ENCODE measurements at places on chromosomes 5 and 9. TPM values are rescaled to one million over a fixed set of nuclear protein-coding genes. Genes with fewer than 3 reads are reported as not detected.
A peak's percentile ranks its signal among the peaks of the same experiment; 100 is the strongest.

DNA sequence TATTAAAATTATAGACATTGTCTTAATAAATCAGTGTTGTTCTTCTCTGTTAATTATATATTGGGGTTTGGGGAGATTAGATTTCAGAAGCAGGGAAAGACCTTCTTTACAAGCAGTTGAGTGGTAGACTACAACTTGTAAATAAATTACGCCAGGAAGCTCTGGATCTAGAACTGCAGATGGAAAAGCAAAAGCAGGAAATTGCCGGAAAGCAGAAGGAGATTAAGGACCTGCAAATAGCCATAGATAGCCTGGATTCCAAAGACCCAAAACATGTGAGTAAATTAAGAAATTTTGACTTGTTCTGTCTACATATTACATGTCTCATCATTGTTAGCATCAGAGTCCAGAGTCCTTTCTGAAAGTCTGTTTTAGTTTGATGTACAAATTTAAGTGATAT, 43.5 kb downstream of the CNTRL start:
- no peak overlapping the region for H3K27ac ChIP-seq
- no peaks in the 10 kb centered on the region for H3K36me3 ChIP-seq
- DNase-seq, result no peak

DNA sequence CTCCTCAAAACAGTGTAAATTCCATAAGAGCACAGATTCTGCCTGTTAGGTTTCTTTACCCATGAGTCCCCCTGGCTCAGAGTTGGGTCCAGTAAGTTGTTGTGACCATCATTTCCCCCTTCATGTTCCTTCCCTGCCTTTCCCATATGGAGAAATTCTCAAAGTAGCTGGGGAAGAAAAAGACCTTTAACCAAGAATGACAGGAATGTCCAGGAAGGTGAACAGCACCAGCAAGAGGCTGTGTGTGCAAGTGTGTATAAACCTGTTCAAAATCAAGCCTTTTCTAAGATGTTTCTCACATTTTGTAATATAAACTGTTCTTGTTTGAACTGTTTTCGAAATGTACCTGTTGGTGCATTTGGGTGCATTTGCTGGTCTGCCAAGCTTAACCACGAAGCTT, 238.2 kb downstream of the SLIT3 start:
- no peak for DNase-seq
- no peak overlapping the region for H3K4me3 ChIP-seq
- no peaks in the 10 kb centered on the region for H3K27me3 ChIP-seq
- H3K4me1 ChIP-seq, result peaks cover 49% of the 10 kb centered on the region
- no peaks in the 10 kb centered on the region for H3K36me3 ChIP-seq
- H3K27ac ChIP-seq, result no peak overlapping the region

DNA sequence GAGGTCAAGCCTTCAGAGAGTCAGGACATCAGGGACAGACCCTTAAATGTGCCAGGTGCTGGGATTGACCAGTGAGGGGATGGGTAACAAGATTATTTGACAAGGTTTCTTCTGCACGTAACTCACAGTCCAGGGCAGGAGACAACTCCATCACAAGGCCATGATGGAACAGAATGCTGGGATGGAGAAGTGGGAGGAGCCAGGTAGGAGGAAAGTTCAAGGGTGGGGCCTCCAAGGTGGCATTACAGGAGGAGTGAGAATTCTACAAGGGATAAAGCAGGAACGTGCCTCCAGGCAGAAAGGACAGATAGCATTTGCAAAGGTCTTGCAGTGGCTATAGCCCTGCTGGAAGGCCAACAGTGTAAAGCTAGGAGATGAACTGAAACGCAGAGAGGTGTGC, 102.2 kb downstream of the FGF18 start:
- H3K4me3 ChIP-seq, result no peak overlapping the region
- DNase-seq, result no peak
- no peaks in the 10 kb centered on the region for H3K36me3 ChIP-seq
- H3K27ac ChIP-seq, result peak overlapping the region; percentile 76

DNA sequence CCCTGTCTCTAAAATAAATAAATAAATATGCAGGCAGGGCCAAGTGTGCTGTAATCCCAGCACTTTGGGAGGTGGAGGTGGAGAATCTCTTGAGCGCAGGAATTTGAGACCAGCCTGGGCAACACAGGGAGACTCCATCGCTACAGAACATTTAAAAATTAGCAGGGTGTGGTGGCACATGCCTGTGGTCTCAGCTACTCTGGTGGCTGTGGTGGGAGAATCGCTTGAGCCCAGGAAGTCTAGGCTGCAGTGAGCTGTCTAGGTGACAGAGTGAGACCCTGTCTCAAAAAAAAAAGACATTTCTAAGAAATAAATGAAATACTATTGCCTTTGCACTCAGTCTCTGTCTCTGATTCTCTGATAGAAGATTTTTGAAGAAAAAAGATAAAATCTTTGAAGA, 1.2 kb upstream of the PCDHGA10 start:
- peak overlapping the region; percentile 30 for H3K4me3 ChIP-seq
- H3K4me1 ChIP-seq, result peaks cover 19% of the 10 kb centered on the region
- no peaks in the 10 kb centered on the region for H3K27me3 ChIP-seq

DNA sequence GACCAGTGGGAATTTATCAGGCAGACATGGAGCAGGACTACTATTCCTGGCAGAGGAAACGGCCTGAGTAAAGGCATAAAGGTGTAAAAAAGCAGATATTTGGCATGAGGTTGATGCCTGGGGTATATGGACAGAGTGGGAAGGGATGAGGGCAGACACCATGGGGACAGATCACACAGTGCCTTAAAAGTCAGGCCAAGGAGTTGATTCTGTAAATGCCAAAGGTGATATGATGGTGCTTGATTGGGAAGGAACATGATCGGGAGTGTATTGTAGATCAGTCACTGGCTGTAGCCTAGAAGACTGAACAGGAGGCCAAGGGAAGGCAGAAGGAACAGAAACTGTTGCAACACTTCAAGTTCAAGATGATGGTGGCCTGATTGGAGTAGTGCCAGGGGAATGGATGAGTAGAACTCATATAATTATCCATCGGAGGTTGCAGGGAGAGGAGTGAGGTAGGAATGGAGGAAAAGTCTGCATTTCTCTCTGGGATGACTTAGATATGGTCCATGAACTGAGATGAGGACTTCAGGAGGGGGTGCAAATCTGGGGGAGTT, 594.3 kb upstream of the KLF4 start:
- peaks cover 3% of the 10 kb centered on the region for H3K4me1 ChIP-seq
- H3K36me3 ChIP-seq, result no peaks in the 10 kb centered on the region
- H3K4me3 ChIP-seq, result no peak overlapping the region
- H3K27ac ChIP-seq, result no peak overlapping the region
- no peak for DNase-seq
- H3K27me3 ChIP-seq, result peaks cover 6% of the 10 kb centered on the region

DNA sequence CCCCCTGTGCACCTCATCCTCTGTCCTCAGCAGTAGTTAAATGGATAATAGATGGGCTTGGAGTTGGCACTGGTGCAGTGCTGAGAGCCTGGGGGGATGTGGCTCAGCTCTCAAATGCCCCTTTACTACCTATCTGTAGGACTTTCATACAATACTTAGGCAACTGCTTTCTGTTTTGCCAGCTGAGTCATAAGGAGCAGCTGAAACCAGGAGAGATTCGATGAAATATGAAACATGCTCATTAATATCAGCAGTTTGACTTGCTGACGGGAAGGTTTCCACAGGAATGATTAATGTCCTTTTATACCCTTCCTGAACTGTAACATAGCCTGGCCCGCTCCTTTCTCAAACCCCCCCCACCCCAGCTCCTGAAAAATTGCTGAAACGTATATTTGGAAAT, 142.6 kb downstream of the SAXO1 start:
- H3K4me1 ChIP-seq, result peaks cover 19% of the 10 kb centered on the region
- DNase-seq, result no peak
- no peak overlapping the region for H3K4me3 ChIP-seq
- H3K36me3 ChIP-seq, result peaks cover 28% of the 10 kb centered on the region
- peak overlapping the region; percentile 31 for H3K27ac ChIP-seq
- H3K27me3 ChIP-seq, result no peaks in the 10 kb centered on the region

DNA sequence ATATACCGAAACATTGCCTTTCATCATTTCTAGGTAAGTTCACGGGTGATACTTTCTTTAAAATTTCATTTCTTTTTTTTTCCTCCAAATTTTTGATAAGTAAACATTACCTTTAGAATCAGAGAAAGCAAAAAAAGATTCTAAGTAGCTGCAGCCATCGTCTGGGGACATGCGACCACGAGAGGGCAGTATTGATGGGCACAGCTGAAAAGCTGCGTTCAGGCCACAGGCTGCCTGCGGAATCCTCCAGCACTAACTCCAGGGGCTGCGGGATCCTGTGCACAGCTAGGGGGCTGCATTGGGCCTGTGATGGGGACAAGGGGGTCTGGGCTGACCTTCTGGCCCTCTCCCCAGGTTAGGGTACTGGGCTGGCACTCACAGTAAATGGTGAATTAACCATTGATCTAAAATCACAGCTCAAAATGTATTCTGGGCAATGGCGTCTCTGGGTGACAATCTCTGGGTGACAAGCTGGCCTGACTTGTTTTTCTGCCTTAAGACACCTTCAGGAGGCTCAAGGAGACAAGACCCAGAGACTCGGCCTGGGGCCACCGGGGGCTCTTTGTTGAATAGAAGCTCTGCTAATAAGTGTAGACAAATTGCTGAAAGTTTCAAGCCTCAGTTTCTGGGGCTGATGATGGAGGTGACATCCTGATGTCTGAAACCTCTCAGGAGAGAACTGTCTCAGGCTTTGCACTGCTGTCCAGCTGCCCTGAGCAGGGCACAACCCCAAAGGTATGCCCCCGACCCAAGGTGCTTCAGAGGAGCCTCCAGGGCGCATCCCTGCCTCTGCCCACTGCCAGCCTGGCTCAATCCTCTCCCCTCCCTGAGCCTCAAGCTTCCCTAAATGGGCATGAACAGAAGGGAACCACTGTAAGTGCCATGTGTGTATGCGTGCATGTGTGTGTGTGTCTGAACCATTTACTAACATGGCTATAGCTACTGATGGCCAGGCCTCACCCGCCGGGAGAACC, 44.3 kb upstream of the SARDH start:
- peak overlapping the region; percentile 64 for H3K27ac ChIP-seq
- DNase-seq, result peak; percentile 84
- no peaks in the 10 kb centered on the region for H3K27me3 ChIP-seq
- H3K4me3 ChIP-seq, result no peak overlapping the region

- H3K4me1 ChIP-seq, result peaks cover 7% of the 10 kb centered on the region
- no peak for DNase-seq
- H3K4me3 ChIP-seq, result no peak overlapping the region
- no peak overlapping the region for H3K27ac ChIP-seq
Observed at GRCh38 chr9:137531099-137531765, 19.0 kb downstream of the PNPLA7 start.

DNA sequence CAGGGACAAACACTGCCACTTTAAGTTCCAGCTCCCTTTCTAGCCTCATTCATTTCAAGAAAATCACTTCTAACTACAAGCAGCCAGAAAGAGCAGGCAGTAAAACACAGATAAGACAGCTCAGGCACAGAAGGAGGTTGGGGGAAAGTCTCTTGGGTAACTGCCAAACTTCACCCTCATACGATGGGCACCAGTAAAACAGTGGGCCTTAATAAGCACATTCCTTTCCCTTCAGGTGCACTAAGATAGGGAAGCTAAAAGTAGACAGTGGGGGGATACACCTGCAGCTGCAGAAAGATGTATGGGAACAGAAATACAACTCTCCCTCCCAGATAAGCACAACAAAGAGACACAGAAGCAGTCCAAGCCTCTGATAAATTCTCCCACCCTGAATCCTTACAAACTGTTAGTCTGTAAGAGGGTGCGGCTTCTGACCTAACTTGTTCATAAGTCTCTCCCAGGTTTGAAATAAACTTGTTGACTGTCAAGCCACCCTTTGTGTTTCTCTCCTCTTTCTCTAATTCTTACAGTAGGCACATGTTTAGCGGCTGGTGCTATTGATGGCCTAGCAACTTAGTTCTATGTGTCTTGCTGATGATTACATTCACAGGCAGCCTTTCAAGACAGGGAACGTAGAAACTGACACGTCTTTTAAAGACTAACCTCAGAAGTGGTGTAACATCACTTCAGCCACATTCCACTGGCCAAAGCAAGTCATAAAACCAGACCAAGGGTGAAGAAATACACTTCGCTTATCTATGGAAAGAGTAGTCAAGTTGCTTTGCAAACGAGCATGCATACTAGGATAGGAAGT, 6.8 kb upstream of the CKS2 start:
- peak overlapping the region; percentile 39 for H3K27ac ChIP-seq
- no peak overlapping the region for H3K4me3 ChIP-seq
- DNase-seq, result no peak
- peaks cover 1% of the 10 kb centered on the region for H3K36me3 ChIP-seq
- H3K27me3 ChIP-seq, result no peaks in the 10 kb centered on the region
- peaks cover 7% of the 10 kb centered on the region for H3K4me1 ChIP-seq

- H3K36me3 ChIP-seq, result no peaks in the 10 kb centered on the region
- H3K4me1 ChIP-seq, result peaks cover 18% of the 10 kb centered on the region
- H3K4me3 ChIP-seq, result no peak overlapping the region
- H3K27me3 ChIP-seq, result peaks cover 98% of the 10 kb centered on the region
Observed at GRCh38 chr5:88672644-88673252, 210.2 kb downstream of the MEF2C start.

DNA sequence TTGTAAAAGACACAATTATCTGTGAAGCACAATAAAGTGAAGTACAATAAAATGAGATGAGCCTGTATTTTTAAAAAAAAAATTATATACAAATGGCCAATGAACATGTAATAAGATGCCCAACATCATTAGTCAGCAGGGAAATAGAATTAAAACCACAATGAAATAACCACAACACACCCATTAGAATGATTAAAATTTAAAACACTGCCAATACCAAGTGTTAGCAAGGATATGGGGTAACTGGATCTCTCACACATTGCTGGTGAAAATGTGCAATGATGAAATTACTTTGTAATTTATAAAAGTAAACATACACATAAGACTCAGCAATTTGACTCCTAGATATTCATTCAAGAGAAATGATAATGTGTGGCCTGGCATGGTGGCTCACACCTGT, 62.8 kb downstream of the SHOC1 start:
- no peaks in the 10 kb centered on the region for H3K27me3 ChIP-seq
- H3K4me1 ChIP-seq, result no peaks in the 10 kb centered on the region
- H3K36me3 ChIP-seq, result peaks cover 38% of the 10 kb centered on the region
- no peak overlapping the region for H3K27ac ChIP-seq
- no peak overlapping the region for H3K4me3 ChIP-seq
- DNase-seq, result no peak

Gene AHRR
- 10.7 TPM for total RNA-seq

Gene ADAMTS12
- total RNA-seq, result 13.5 TPM

Gene LRRC19
- not detected for total RNA-seq

Gene CYLC2
- not detected for total RNA-seq

Gene PDGFRB
- total RNA-seq, result 100 TPM

Gene MLANA
- not detected for total RNA-seq

Gene SCGB3A2
- total RNA-seq, result 0.49 TPM

Gene ZFP37
- 8.2 TPM for total RNA-seq

Gene TNC
- total RNA-seq, result 20.1 TPM
